Right atrium auricular region (tissue), 2 donors: ENCODE measurements at places on chromosomes 13 and 19. TPM values are rescaled to one million over a fixed set of nuclear protein-coding genes. Genes with fewer than 3 reads are reported as not detected.

DNA sequence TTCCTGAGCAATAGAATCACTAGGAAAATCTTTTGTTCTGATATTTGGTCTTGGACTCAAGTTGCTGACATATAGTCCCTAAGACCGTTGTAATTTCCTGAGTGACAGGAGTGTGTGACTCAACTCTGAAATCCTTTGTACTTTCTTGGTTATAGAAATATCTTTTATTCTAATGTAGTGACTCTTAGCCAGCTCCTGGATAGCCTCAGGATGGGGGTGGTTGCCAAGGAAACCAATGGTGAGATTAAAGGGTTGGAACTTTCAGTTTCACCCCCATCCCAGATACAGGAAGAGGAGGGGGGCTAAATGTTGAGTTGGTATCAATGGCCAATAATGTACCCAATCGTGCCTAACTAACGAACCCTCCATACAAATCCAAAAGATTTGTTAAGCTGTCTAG lies 41.8 kb downstream of the MBD3L2B start:
- H3K36me3 ChIP-seq = no peaks in the 10 kb centered on the region
- H3K4me1 ChIP-seq = no peaks in the 10 kb centered on the region
- H3K27ac ChIP-seq = no peak overlapping the region
- no peaks in the 10 kb centered on the region for H3K27me3 ChIP-seq
- H3K4me3 ChIP-seq = no peak overlapping the region

GRCh38 chr13:95023405-95023804 lies 277.8 kb downstream of the ABCC4 start:
- H3K4me3 ChIP-seq = no peak overlapping the region
- H3K27ac ChIP-seq = no peak overlapping the region
- H3K4me1 ChIP-seq = no peaks in the 10 kb centered on the region

DNA sequence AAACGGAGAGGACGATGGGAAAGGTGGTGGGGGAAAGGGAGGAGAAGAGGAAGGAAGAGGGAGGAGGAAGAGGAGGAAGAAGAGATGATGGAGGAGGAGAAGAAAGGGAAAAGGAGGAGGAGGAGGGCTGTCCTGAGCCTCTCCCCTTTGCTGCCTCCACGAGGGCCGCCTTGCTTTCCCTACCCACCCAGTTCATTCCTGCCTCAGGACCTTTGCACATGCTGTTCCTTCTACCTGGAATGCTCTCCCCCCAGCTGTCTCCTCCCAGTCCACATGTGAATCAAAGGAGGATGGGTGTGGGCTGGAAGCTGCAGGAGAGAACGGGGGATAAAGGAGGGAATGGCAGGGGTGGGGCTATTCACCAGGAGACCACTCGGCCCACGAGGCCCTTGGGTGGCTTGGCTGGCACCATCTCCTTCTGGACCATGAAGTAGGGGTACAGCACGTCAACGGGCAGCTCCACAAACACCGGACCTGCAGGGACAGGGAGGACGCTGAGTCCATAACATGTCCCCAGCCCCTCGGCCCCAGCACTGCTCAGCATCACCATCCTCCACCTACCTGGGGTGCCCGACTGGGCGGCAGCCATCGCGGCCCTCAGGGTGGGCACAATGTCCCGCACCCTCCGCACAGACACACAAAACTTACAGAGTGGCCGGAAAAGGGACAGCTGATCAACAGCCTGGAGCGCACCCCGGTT lies 15.3 kb downstream of the SYDE1 start:
- H3K4me1 ChIP-seq = no peaks in the 10 kb centered on the region
- no peaks in the 10 kb centered on the region for H3K27me3 ChIP-seq
- no peak for DNase-seq
- H3K27ac ChIP-seq = no peak overlapping the region
- H3K4me3 ChIP-seq = no peak overlapping the region
- H3K36me3 ChIP-seq = peaks cover 54% of the 10 kb centered on the region

GRCh38 chr13:74090869-74091605 lies 43.2 kb downstream of the KLF12 start:
- H3K27me3 ChIP-seq = no peaks in the 10 kb centered on the region
- H3K27ac ChIP-seq = no peak overlapping the region
- H3K4me3 ChIP-seq = no peak overlapping the region
- no peaks in the 10 kb centered on the region for H3K4me1 ChIP-seq
- no peak for DNase-seq

DNA sequence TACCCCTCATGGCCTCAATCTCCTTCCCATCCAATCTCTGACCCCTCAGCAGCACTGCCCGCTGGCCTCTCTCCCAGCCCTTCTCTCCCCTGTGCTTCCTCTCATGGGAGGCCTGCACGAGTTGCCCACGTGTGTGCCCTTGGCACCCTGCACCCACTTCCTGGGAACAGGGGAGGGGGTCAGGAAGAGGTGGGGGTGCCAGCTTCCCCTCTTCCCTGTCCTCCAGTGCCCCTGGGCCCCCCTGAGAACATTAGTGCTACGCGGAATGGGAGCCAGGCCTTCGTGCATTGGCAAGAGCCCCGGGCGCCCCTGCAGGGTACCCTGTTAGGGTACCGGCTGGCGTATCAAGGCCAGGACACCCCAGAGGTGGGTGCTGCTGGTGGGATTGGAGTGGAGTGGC lies 19.2 kb downstream of the AXL start:
- H3K4me3 ChIP-seq = no peak overlapping the region
- no peaks in the 10 kb centered on the region for H3K4me1 ChIP-seq
- no peak overlapping the region for H3K27ac ChIP-seq
- peaks cover 72% of the 10 kb centered on the region for H3K36me3 ChIP-seq
- H3K27me3 ChIP-seq = no peaks in the 10 kb centered on the region

- H3K36me3 ChIP-seq = no peaks in the 10 kb centered on the region
- peak overlapping the region; percentile 71 for H3K27ac ChIP-seq
- H3K4me3 ChIP-seq = no peak overlapping the region
- H3K27me3 ChIP-seq = no peaks in the 10 kb centered on the region
- DNase-seq = no peak
Measured at GRCh38 chr13:40983259-40983658, 35.9 kb downstream of the ELF1 start.

ZNF416 gene
- 3.2 TPM for total RNA-seq

- no peaks in the 10 kb centered on the region for H3K27me3 ChIP-seq
- H3K4me1 ChIP-seq = no peaks in the 10 kb centered on the region
- DNase-seq = no peak
- no peak overlapping the region for H3K27ac ChIP-seq
- no peak overlapping the region for H3K4me3 ChIP-seq
Measured at GRCh38 chr19:5676105-5676771, 4.1 kb downstream of the MICOS13 start.

DNA sequence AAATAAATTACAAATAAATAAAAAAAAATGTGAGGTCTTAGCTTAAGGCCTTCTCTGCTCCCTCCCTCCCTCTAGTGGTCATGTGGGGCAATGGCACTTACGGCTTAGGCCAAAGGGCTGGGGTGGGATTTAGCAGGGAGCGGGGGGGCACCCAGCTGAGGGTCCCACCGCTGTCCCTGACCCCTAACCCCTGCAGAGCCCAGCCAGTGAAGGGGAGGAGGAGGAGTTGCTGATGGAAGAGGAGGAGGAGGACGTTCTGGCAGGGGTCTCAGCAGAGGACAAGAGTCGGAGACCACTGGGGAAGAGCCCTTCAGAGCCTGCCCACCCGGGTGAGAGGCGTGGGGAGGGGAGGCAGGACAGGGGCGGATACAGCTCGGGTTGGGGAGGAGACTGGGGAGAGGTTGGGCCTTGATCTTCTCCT lies 9.3 kb downstream of the MPND start:
- peaks cover 6% of the 10 kb centered on the region for H3K4me1 ChIP-seq
- no peak for DNase-seq
- H3K27me3 ChIP-seq = no peaks in the 10 kb centered on the region

- no peak for DNase-seq
- no peaks in the 10 kb centered on the region for H3K27me3 ChIP-seq
- H3K27ac ChIP-seq = peak overlapping the region; percentile 99
- H3K4me1 ChIP-seq = no peaks in the 10 kb centered on the region
- H3K4me3 ChIP-seq = no peak overlapping the region
- no peaks in the 10 kb centered on the region for H3K36me3 ChIP-seq
Measured at GRCh38 chr19:2170219-2170618, 6.5 kb downstream of the DOT1L start.

GRCh38 chr13:33052506-33053280 lies 36.5 kb downstream of the KL start:
- DNase-seq = no peak
- no peaks in the 10 kb centered on the region for H3K4me1 ChIP-seq
- no peak overlapping the region for H3K4me3 ChIP-seq
- H3K36me3 ChIP-seq = no peaks in the 10 kb centered on the region
- H3K27ac ChIP-seq = peak overlapping the region; percentile 17

FPR1 gene
- 22.7 TPM for total RNA-seq

GPR183 gene
- total RNA-seq = 13.3 TPM

- no peaks in the 10 kb centered on the region for H3K4me1 ChIP-seq
- no peaks in the 10 kb centered on the region for H3K36me3 ChIP-seq
- H3K27ac ChIP-seq = no peak overlapping the region
- no peak overlapping the region for H3K4me3 ChIP-seq
- DNase-seq = no peak
Measured at GRCh38 chr13:111508164-111508870, 187.9 kb downstream of the TEX29 start.

GRCh38 chr13:23449398-23450162 lies 16.1 kb upstream of the SACS start:
- DNase-seq = no peak
- H3K4me1 ChIP-seq = no peaks in the 10 kb centered on the region
- no peaks in the 10 kb centered on the region for H3K36me3 ChIP-seq
- H3K27me3 ChIP-seq = no peaks in the 10 kb centered on the region
- H3K27ac ChIP-seq = no peak overlapping the region

DNA sequence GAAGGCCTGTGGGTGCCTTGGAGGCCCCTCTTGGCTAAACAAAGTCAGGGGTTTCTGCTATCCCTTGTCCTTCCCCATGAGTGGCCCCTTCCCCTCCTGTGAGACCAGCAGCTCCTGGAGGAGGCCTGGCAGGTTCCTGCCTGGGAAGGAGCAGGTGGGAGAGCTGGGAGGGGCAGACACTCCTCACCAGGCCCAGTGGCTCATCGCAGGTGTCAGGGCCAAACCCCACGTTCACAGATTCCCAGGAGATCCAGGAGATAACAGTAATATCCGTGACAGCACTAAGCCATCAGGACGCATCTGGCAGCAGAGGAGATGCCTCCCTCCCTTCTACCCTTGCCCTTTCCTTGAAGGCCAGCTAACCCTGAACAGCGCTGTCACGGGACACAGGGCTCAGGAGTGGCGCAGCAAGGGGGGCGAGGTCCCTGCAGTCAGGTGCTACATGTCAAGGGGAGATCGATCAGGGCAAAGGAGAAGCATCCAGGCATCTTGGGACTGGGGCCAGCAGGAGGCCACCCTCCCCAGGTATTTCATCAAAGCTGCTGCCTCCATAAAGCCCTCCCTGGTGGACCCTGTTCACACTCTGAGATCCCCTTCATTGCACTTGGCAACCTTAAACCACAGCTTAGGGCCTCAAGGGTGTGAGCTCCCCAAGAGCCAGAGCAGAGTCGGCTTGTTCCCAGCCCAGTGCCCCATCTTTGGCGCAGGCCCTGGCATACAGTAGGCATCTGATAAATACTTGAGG lies 4.8 kb downstream of the CEBPA start:
- H3K36me3 ChIP-seq = no peaks in the 10 kb centered on the region
- no peak overlapping the region for H3K4me3 ChIP-seq
- H3K4me1 ChIP-seq = no peaks in the 10 kb centered on the region
- no peaks in the 10 kb centered on the region for H3K27me3 ChIP-seq
- no peak overlapping the region for H3K27ac ChIP-seq

GRCh38 chr19:38619361-38620174 lies 580 bp downstream of the EIF3K start:
- H3K4me1 ChIP-seq = no peaks in the 10 kb centered on the region
- peak overlapping the region; percentile 99 for H3K4me3 ChIP-seq

DNA sequence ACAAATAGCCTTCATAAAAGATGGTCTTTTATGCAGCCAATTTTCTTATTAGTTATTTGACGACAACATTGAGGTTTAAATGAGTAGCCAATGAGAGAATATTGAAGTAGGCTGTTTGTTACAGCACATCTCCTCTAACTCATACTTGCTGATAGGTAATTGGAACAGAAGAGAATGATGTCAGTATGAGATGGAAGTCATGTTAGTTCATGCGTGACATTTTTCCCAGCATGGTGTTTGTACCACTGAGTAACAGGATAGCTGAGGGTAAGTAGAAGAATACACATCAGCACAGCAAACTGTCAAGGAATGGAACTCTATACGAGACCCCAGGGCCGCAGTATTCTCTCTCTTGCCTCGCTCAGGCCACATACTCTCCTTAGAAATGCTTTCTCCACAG lies 37.2 kb downstream of the COL4A2 start:
- H3K36me3 ChIP-seq = no peaks in the 10 kb centered on the region
- peak; percentile 4 for DNase-seq
- no peak overlapping the region for H3K4me3 ChIP-seq
- no peaks in the 10 kb centered on the region for H3K4me1 ChIP-seq
- H3K27ac ChIP-seq = peak overlapping the region; percentile 74

- no peak for DNase-seq
- no peak overlapping the region for H3K27ac ChIP-seq
- H3K36me3 ChIP-seq = no peaks in the 10 kb centered on the region
- H3K4me1 ChIP-seq = no peaks in the 10 kb centered on the region
- no peaks in the 10 kb centered on the region for H3K27me3 ChIP-seq
Measured at GRCh38 chr19:48497728-48498594, 13.7 kb downstream of the LMTK3 start.

GRCh38 chr13:31663880-31664585 lies 75.3 kb upstream of the RXFP2 start:
- no peaks in the 10 kb centered on the region for H3K4me1 ChIP-seq
- no peak overlapping the region for H3K4me3 ChIP-seq
- no peaks in the 10 kb centered on the region for H3K27me3 ChIP-seq
- no peak overlapping the region for H3K27ac ChIP-seq

- H3K27ac ChIP-seq = peak overlapping the region; percentile 93
- H3K27me3 ChIP-seq = no peaks in the 10 kb centered on the region
- H3K4me1 ChIP-seq = peaks cover 53% of the 10 kb centered on the region
- H3K36me3 ChIP-seq = peaks cover 17% of the 10 kb centered on the region
- H3K4me3 ChIP-seq = no peak overlapping the region
Measured at GRCh38 chr19:41328842-41329225, 18.9 kb downstream of the CCDC97 start.

GRCh38 chr13:26962671-26963070 lies 202.1 kb upstream of the GPR12 start:
- H3K36me3 ChIP-seq = no peaks in the 10 kb centered on the region
- no peak overlapping the region for H3K27ac ChIP-seq
- no peak for DNase-seq
- no peaks in the 10 kb centered on the region for H3K4me1 ChIP-seq

NDUFA7 gene
- 81.0 TPM for total RNA-seq

F10 gene
- 27.5 TPM for total RNA-seq

- no peaks in the 10 kb centered on the region for H3K27me3 ChIP-seq
- no peaks in the 10 kb centered on the region for H3K4me1 ChIP-seq
- no peak for DNase-seq
- no peak overlapping the region for H3K27ac ChIP-seq
- no peaks in the 10 kb centered on the region for H3K36me3 ChIP-seq
Measured at GRCh38 chr13:43725460-43725859, 61.3 kb downstream of the ENOX1 start.

SPIB gene
- total RNA-seq = not detected

GRCh38 chr19:51093101-51093500 lies 10.4 kb upstream of the KLK14 start:
- H3K27ac ChIP-seq = no peak overlapping the region
- no peaks in the 10 kb centered on the region for H3K4me1 ChIP-seq
- no peak for DNase-seq
- H3K27me3 ChIP-seq = no peaks in the 10 kb centered on the region

ZNF44 gene
- 8.6 TPM for total RNA-seq
